ENCODE measurements at places on chromosomes 1 and 21.

GRCh38 chr1:3561702-3562101, 49.6 kb downstream of the MEGF6 start:
- DNase-seq = no peak

- no peak for DNase-seq
Observed at GRCh38 chr1:11764519-11764918, 2.5 kb downstream of the C1orf167 start.

GRCh38 chr1:35656863-35657232, 15.5 kb upstream of the PSMB2 start:
- no peak for DNase-seq

- DNase-seq = no peak
Observed at GRCh38 chr1:87795615-87796337, 467.1 kb downstream of the LMO4 start.

GRCh38 chr1:239388159-239388485, 1.8 kb downstream of the CHRM3 start:
- DNase-seq = no peak

DNA sequence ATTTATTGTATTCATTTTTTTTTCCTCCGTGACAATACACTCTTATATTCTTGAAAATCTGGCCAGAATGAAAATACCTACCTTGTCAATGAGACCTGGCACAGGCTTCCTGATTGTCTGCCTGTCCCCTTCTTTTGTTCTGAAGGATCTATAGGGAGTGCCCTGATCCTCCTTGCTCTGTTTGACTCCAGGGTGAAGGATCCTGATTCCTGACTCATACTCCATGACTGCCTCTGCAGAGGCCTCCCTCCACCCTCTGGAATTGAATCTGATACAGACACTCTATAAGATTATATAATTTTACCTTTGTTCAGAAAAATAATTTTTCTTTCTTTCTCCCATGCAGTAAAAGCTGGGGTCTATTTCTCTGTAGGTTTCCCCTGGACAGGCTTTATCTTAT, 116.2 kb downstream of the HMCN1 start:
- DNase-seq = peak; percentile 44

GRCh38 chr1:25864434-25864833, 5.2 kb upstream of the AUNIP start:
- DNase-seq = no peak

DNA sequence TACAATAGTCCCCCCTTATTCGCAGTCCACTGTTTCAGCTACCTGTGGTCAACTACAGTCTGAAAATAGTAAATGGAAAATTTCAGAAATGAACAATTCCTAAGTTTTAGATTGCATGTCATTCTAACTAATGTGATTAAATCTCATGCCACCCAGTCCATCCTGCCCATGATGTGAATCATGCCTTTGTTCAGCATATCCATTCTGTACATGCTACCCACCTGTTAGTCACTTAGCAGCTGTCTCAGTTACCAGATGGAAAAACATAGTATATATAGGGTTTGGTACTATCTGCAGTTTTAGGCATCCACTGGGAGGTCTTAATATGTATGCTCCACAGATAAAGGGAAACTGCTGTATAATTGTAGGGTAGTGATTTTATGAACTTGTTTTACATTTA, 16.6 kb upstream of the HAO2 start:
- DNase-seq = no peak

DNA sequence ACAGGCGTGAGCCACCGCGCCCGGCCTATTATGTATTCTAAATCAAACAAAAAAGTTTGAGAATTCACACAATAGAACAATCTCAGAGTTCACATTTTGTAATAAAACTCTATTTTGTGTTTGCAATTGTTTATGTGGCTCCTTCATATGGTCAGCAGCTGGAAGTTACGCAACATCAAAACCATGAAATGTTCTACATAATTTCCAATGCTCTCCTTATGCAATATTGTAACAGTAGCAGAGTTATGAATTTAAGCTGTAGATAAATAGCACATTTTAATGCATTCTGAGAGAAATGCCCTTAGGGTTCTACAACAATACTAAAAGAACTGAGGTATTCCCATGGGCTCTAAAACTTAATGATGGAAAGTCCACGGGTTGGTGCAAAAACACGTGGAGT, 62.3 kb upstream of the COL11A1 start:
- peak; percentile 58 for DNase-seq

DNA sequence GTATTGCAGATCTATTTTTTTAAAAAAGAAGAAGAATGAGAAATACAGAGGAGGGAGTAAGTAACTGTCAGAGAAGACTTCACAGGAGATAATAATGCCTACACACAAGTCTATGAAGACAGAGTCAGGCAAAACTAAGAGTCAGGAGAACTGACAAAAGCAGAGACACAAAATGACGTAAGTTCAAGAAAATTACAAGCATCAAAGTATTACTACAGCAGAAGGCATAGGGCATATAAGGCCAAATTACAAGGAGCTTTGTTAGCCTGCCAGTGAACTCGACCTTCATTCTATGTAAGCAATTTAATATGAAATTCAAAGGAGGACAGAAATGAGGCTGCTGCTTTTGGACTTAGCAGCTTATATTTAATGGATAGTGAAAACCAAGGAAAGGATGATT, 23.7 kb downstream of the FAF1 start:
- DNase-seq = no peak

GRCh38 chr1:90711696-90712095, 5.4 kb downstream of the BARHL2 start:
- no peak for DNase-seq

DNA sequence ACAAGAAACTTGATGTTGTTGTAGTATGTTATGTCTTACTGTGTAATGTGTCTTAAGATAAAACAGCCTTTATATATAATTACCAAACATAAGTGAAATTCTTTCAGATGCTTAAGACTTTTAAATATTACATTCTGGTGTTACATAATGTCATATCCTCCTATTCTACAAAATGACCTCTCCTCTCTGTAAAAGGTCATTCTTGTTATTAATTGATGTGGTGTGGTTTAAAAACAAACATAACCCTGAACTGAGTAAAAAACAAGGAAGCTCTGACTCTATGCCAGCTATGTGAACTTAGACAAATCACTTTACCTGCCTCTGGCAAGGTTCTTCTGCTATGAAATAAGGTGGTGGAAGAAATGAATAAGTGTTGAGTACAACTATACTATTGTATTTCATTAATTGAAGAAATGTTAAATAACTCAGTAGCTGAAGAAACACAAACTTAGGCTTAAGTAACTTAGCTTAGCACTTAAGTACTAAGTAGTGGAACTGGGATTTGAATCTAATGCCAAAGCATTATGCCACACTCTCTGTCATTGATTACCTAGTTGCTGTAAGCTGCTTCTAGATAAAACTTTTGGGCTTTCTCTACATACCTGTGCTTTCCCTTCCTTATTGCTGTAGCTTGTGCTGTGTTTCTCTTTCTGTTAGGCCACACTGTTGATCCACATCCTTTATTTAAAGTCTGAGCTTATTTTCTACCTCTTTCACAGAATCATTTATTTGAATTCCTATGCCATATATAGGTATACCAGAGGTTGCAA, 859 bp upstream of the ANGPTL1 start:
- no peak for DNase-seq

DNA sequence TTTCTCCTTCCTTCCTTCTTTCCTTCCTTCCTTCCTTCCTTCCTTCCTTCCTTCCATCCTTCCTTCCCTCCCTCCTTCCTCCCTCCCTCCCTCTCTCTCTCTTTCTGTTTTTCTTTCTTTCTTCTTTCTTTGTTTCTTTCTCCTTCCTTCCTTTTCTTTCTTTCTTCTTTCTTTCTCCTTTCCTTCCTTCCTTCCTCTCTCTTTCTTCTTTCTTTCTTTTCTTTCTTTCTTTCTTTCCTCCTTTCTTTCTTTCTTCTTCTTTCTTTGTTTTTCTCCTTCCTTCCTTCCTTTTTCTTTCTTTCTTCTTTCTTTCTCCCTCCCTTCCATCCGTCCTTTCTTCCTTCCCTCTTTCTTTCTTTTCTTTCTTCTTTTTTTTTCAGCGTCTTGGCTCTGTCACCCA, 18.1 kb upstream of the IL19 start:
- DNase-seq = no peak

- peak; percentile 25 for DNase-seq
Observed at GRCh38 chr1:12518931-12519692, 98.9 kb downstream of the DHRS3 start.

Measured in fibroblast of upper back skin (primary cell).